Uterus (tissue), 4 donors: ENCODE measurements at places on chromosomes 1 and 21. TPM values are rescaled to one million over a fixed set of nuclear protein-coding genes. Genes with fewer than 3 reads are reported as not detected.

The ANXA9 gene
- total RNA-seq: 2.3 TPM

The NOTCH2 gene
- 40.2 TPM for total RNA-seq

The SPATA21 gene
- total RNA-seq: 0.27 TPM

The RGSL1 gene
- not detected for total RNA-seq

GRCh38 chr1:20660847-20661206 is 342 bp downstream of the DDOST start:
- DNase-seq: no peak

DNA sequence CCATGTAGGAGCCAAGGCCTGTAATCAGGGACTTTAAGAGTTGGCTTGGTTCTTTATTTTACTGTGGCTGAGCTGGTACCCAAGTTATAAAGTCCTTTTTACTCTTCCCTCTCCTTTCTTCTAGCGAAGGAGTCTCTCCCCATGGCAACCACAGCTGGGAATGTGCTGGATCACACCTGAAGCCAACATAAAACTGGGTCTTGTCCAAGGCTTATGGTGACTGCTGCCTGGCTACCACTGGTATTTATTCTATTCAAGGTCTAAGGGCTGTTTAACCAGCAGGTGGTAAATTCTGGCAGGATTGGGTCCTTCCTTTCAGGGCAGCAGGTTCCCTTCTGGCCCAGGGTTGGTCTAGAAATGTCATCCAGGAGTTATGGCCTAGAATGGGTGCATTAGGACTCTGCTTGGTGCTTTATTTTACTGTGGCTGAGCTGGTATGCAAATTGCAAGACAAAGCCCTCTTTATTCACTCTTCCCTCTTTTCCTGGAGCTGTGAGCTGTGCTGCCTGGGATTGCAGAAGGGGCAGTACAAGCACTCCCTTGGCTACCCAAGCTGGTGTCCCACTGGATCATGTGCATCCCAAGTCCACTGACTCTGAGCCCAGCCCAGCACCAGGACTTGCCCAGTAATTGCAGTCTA is 26.6 kb downstream of the SLC22A15 start:
- no peak for DNase-seq

DNA sequence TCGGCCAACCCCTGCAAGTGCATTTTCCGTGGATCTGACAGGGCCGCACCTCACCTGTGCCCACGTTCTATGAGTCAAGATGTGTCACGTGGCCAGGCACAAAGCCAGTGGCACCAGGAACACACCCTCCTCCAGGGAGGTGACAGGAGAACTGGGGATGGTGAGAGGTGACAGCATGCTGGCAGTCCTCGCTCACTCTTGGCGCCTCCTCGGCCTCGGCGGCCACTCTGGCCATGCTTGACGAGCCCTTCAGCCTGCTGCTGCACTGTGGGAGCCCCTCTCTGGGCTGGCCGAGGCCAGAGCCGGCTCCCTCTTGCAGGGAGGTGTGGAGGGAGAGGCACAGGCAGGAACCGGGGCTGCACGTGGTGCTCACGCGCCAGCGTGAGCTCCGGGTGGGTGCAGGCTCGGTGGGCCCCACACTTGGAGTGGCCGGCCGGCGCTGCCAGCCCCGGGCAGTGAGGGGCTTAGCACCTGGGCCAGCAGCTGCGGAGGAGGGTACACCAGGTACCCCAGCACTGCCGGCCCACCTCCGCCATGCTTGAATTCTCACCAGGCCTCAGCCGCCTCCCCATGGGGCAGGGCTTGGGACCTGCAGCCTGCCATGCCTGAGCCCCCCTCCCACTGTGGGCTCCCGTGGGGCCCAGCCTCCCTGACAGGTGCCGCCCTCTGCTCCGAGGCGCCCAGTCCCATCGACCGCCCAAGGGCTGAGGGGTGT is 11.6 kb upstream of the TTC34 start:
- no peak for DNase-seq

DNA sequence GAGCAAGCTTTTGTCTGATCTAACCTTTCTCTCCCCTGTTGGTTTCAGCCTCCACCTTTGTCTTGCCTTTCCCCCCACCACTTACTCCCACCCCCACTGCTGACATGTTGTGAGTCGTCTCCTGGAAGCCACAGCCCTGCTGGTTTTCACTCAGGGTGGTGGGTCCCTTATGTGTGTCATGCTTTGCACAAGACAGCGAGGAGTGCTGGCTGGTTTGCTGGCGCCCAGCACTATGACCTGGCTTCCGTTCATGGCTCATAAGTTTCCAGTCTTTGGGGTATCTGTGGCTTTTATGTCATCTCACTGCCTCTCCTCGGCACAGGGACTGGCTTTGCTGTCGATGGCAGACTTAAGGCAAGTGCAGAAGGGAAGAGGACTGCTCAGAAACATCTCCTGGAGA is 177.7 kb downstream of the KIF26B start:
- no peak for DNase-seq
